ENCODE measurements at places on chromosomes 3 and 15.

DNA sequence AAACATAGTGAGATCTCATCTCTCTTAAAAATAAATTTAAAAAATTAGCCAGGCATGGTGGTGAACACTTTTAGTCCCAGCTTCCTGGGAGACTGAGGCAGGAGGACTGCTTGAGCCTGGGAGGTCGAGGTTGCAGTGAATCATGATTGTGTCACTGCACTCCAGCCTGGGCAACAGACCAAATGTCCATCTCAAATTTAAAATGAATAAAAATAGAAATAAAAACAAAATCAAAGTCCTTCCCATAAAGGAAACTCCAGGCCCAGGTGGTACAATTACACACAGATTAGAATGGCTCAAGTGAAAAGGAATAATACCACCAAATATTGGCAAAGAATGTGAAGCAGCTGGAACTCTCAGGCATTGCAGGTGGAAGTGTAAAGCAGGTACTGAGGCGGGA, 19.3 kb upstream of the ATP10A start:
- DNase-seq, result no peak

- DNase-seq, result no peak
Observed at GRCh38 chr3:4776980-4777581, 202.2 kb upstream of the BHLHE40 start.

GRCh38 chr15:59232476-59232875, 25.8 kb downstream of the LDHAL6B start:
- no peak for DNase-seq

DNA sequence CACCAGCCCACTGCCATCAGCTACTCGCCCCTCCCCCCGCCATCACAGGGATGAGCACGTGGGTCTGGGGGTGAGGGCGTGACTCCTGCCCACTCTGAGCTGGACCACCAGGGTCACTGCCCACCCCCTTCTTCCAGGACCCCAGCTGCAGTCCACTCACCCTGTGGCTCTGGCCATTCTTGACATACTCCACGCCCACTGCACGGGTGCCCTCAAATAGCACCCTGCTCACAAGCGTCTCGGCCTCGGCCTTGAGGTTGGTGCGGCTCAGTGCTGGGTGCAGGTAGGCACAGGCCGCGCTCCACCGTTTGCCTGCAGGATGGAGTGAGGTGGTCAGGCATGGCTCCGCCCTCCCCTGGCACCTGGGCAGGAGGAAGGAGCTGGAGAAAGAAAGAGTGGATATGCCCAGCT, 23.9 kb downstream of the CHDH start:
- DNase-seq, result no peak

GRCh38 chr3:64824394-64824909, 136.7 kb upstream of the ADAMTS9 start:
- DNase-seq, result no peak

- no peak for DNase-seq
Observed at GRCh38 chr3:102336130-102336529, 98.7 kb upstream of the ZPLD1 start.

DNA sequence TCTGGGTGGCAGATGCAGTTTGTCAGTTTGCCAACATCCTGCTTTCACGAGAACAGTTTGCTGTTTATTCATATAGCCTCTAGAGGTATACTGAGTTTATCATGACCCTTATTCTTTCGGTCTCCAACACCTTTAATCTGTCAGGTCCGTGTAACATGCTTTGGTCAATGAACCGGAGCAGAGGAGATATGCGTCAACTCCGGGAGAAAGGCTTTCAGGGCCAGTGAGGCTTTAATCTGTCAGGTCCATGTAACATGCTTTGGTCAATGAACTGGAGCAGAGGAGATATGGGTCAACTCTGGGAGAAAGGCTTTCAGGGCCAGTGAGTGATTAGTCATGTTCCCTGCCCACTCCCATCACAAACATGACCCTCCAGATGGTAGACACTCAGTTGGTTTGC, 16.9 kb upstream of the GPD1L start:
- DNase-seq, result no peak

DNA sequence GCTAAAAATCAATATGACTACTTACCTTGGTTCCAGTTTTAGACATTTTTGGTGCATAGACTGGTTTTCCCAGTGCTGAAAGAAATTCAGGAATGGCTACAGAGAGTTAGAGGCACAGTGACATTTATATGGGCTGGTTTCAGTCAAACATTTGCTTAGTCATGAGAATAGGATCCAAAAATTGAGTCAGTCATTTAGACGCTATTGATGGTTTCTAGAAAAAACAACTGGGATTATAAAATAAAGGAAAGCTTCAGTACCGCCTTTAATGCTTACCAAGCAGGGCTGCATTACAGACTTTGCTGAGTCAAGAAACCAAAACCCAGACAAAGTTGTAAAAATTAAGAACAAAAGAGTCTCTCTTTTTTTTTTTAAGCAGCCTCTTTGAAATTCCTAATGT, at the start of gene CRYGS:
Gene CRYGS, minus strand, starts transcription at position 100 of the 400 bp plus-strand sequence. Its CDS starts 54 bp downstream, at position 46.
- no peak for DNase-seq

GRCh38 chr3:97957617-97958311, 14.5 kb downstream of the RIOX2 start:
- peak; percentile 79 for DNase-seq

DNA sequence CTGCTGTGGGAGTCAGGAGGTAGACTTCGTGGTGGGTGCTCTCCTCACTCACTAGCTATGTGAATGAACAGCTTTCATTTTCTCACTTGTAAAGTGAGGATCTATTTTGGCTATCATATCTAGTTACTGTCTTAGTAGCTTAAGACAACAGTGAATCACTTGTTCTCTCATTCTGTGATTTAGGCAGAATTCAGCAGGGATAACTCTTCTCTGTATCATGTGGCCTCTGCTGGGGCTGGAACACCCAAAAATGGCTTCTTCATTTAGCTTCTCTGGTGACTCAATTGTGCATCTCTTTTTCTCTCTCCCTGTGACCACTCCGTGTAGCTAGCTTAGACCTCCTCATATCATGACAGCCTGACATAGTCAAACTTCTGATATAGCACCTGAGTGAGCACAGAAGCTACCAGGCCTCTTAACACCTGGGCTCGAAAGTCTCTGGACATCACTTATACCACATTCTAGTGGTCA, 68.4 kb downstream of the BFSP2 start:
- DNase-seq, result no peak

GRCh38 chr3:53045518-53046170, at the start of gene SFMBT1:
SFMBT1 (minus strand) TSS chr3:53046073; CDS start chr3:52969128, 76,945 bp downstream.
- no peak for DNase-seq

- no peak for DNase-seq
Observed at GRCh38 chr15:57019496-57020160, 101.2 kb downstream of the TCF12 start.

GRCh38 chr15:70153921-70154717, 56.4 kb upstream of the TLE3 start:
- DNase-seq, result no peak

GRCh38 chr3:134077649-134078161, 48.0 kb upstream of the SLCO2A1 start:
- DNase-seq, result no peak

DNA sequence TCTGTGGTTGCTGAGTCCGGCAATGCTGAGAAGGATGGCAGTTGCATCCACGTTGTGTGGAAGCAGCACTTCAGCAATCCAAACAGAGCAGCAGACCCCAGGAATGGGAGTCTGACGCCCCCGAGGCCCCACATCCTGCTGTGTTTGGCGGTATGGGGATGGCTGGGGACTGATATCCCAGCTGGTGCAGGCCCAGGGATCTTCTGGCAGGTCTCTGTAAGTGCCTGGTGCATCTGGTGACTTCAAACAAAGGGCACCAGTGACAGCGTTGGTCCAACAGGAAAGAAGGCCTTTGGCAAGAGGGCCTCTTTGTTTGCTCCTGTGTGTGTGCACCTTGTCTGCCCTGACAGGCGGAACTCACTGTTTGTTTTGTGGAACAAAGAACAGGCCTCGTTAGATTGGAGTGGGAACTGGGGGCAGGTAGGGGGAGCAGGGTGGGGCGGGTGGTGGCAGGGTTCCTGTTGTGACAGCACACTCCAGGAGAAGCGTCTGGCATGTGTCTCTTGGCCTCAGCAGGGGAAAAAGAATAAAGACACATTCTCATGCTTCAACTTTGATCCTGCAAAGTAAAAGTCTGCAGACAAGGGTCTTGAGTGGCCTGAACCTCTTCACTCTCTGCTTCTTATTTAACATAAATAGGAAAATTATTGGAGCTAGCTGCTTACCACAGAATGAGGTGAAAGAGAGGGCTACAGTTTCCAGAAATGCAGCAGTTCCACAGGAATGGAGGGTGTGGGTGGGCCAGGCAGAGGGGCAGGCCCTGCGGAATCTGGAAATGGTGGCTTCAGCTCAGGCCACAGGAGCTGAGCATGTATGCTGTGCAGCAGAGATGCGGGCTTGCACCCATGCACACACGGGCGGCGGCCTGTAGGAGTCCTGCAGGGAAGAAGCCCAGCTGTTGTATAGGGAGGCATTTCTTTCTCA, 94.5 kb upstream of the MYZAP start:
- peak; percentile 94 for DNase-seq

GRCh38 chr15:38412466-38412865, 41.5 kb upstream of the FAM98B start:
- no peak for DNase-seq

DNA sequence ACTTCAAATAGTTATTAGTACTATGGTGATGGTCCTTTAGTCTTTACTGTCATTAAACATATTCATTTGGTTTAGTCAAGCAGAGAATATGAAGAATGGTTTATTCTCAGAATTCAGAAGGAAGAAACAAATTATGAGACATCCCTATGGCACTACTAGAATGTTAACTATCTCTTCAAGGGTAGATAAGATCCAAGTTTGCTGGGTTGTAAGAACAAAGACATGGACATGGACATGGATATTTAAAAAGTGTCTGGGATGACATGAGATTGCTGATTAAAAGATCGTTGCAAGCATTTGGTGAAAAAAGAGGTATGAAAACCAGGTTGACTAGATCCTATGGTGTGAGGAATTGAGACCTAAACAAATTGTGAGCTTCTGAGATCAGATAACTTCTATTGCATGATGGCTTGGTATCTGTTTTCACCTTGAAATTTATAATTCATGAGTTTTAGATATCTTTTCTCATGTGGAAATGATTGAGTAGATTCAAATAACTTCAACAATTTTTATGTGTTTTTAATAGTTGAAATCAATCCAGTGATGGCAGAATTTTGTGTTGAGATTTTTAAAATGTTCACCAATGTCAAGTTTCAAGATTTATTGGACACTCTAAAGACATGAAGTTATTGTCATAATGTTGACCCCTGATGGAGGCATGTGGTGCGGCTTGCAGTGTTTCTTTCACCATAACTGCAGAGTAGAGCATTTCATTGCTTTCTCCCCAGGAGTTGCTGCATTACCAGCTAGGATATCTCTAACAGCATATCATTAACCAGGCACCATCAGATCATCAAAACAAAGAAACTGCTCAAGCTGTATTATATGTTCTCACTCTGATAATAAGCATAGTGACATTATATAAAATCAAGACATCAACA, 72.6 kb downstream of the NAALADL2 start:
- DNase-seq, result no peak

GRCh38 chr3:141055136-141055535, 4.0 kb downstream of the SPSB4 start:
- DNase-seq, result no peak

DNA sequence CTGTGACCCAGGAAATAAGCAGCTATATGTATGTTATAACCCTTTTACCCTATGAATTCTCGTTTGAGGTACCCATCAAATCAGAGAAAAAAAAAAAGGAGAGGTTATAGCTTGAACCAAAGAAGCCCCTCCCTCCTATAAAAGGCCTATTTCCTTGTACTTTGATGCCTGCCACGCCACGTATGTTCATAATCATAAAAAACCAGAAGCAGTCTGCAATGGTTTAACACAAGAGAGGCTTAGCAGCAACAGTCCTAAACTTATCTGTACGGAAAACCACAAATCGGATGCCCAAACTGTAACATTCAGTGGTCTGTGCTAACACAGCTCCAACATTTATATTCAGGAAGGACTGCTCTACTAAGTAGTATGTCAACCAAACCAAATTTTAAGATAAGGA, 21.2 kb downstream of the CCR8 start:
- no peak for DNase-seq

DNA sequence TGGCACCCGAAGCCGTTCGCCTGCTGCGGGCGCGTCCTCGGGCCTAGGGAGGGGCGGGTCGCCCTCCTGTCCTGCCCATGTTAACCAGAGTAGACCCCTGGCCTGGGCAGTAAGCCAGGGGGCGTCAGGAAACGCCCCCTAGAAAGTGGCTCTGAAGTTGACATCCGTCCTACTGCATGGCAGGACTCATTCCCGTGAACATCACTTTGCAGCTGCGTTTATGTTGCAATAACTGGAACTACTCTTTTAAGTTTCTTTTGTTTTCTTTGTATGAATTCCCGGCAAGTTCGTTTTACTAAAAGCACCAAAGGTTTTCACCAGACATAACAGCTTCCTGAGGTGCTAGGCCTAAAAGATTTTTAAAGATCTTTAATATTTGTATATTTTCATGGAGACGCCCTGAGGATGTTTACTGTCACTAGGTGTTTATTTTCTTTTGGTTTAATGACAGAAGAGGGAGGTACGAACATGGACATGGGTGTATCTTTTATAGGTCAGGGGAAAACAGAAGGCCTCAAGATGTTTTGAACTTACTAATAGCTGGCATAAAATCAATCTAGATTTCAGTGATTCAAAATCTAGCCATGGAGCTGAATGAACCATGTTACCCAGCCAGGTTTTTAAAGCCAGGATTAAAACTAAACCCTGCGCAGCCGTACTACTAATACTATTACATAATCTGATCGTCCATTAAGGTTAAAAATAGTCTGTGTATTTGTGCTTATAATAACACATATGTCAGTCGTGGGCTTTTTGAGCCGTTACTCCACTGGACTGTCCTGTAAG, 1.0 kb downstream of the C15orf61 start:
- DNase-seq, result no peak

- no peak for DNase-seq
Observed at GRCh38 chr15:99732124-99732750, 1.0 kb downstream of the LYSMD4 start.

DNA sequence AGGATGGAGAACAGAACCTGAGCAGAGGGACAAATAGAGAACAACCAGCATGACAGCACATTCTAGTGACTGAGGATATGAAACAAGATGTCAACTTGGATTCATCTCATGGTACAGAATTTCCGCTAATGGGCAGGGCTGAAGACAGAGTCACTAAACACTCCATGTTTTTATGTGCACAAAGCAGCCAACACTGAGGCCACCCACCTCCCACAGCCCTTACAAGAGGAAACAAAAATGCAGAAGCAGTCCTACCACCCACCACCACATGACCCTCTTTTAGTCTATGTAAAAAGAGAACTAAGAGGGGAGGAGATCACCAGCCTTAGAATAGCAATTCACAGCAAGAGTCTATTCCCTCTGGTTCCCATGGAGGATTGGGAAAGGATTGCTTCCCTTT, 131.4 kb upstream of the UBE2E2 start:
- DNase-seq, result no peak

GRCh38 chr15:41836073-41836472, 2.6 kb upstream of the PLA2G4B start:
- DNase-seq, result no peak

DNA sequence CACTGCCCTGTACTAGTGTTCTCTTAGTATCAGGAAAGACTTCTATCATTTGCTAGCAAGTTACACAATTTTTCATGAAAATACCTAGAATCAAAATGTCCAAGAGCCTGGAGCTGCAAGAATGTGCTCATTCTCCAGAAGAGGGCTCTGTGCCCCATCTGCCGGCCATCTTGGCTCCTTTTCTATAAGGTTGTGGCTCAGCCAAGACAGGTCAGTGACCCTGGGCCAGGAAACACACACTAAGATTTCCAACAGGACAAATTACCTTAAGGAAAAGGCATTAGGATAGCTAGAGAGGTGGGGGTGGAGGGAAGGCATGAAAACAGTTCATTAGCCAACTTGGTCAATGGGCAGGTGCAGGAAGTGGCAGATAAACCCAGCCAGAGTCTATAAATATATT, 20.7 kb downstream of the TIMP4 start:
- peak; percentile 6 for DNase-seq
